Suppressor macrophage treated with lipopolysaccharide for 1 hour (primary cell): ENCODE measurements at places on chromosomes 13 and 19.

GRCh38 chr13:113454936-113455335 is 1.6 kb upstream of the ADPRHL1 start:
- DNase-seq: no peak

GRCh38 chr13:48333976-48334375 is 30.4 kb downstream of the RB1 start:
- DNase-seq: no peak

GRCh38 chr13:79285159-79285558 is 120.9 kb downstream of the RBM26 start:
- no peak for DNase-seq

- DNase-seq: no peak
Measured at GRCh38 chr13:102139626-102140025, 262.2 kb downstream of the FGF14 start.

DNA sequence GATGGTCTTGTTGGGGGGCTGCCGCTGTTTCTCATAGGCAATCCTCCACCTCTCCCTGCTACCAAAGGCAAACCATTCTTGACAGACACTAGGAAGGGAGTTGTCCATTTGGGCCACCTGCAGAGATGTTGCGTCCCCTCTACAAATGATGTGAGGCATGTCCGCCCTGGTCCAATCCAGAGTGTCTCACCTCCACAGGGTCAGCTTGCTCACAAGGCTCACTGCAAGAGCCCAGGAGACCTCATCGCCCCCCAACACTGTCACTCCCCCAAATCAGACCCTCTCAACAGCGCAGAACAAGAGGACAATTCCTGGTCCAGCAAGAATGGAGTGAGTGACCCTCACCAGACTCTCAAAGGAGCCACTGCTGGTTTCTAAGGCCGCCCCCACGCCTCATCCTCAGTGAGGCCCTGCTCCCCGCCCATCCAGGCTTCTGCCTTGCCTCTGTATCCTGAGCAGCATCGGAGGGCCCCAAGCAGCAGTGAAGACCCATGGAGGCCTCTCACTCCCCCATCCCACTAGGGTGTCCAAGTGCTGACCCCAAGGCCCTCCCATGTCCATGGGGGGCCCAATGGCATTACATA is 6.5 kb downstream of the HNRNPL start:
- no peak for DNase-seq

DNA sequence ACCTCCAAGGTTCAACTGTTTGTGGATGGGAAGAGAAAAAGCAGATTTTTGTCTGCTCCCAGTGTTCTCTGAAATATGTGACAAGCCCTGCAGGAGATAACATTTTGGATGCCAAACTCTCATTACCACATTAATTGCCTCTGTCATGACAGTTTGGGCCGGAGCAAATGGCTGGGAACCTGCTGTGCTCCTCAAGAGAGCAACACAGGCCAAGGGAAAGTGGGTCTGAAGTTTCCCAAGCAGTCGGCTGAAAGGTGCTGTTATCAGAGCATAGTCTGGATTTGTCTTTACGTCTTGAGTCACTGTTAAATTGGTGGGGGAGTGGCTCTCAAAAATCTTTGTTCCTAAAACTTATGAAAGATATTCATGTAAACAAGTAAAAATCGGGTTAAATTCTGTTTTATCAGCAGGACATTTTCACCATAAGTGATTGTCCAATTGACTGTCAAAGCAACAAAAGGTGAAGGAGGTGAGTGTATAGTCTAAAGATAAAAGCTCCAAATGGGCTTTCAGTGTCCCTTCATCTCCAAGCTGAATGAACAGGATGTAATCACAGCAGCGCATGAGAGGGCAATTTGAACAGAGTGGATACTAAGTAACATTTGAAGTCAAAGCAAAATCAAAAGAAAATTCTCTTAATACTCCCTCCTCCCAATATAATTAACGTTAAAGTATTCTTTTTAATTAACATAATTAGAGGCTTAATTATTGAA is 844.8 kb downstream of the PCDH17 start:
- DNase-seq: no peak

- no peak for DNase-seq
Measured at GRCh38 chr19:9953802-9954542, 17.7 kb upstream of the OLFM2 start.

DNA sequence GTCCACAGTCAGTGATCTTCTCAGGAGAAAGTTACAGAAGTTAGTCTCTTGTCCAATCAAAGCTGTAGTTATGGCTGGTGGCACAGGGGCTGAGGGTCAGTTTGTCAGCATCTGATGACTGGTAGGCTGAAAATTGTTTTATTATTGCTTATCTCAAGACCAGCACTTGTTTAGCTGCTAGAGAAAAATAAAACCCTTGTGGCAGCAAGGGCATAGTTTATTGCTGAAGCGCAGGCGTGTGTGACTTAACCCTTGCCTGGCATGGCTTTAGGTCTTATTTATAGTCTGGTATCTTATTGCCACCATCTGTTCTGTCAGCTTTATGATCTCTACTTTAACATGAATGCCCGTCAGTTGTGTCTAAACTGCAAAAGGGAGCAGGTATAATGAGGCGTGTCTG is 154.7 kb downstream of the USP12 start:
- no peak for DNase-seq

GRCh38 chr13:60178327-60178726 is 14.6 kb upstream of the DIAPH3 start:
- no peak for DNase-seq

- DNase-seq: no peak
Measured at GRCh38 chr19:32720216-32720935, 809 bp downstream of the TDRD12 start.

DNA sequence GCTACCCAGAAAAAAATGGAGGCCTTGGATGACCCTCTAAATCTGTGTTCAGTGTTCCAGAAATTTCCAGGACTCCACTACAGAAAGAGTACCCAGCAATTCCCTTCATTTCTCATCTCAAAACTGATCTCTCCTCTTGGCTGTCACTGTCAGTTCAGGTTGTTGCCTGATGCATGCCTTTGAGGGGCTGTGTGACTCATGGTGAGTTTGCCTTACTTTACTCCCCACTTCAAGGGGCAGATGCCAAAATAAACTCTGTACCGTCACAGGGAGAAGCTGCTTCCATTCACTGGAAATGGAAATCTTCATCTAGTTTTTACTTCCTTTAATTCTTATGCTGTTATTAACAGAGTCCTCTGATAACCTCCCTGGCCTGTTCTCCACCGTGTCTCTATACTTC is 1075.0 kb downstream of the DIAPH3 start:
- DNase-seq: no peak

GRCh38 chr13:72839831-72840426 is 58.0 kb downstream of the PIBF1 start:
- DNase-seq: peak; percentile 46

DNA sequence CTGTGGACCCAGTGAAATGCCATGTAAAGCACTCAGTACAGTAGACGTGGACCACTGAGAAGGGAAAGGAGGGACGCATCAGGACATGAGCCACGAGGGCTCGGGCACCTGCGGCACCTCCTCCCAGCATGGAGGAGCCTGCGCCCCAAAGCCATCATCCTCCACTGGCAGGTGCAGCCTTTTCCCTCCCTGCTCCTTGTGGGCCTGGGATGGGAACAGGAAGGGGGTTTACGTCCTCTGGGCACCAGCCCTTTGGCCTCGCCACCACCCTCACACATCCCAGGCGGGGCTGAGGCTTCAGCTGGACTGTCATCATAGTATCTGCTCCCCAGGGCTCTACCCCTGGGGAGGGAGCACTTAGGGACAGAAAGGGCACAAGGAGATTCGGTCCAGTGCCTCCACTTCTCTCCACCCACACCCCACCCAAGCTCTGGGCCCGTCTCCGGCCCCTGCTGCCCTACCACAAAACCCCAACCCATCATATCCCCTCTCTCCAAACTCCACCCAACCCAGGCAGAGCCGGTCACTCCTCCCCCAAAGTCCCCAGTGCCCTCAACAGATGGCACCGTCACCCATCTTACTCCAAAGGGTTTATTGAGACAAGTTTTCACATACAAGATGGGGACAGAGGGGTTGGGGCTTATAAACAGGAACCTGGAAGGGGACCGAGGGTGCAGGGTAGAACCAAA is 2.2 kb upstream of the PRKD2 start:
- no peak for DNase-seq

GRCh38 chr13:48448959-48449614 is 36.2 kb upstream of the LPAR6 start:
- peak; percentile 90 for DNase-seq

- DNase-seq: peak; percentile 94
Measured at GRCh38 chr19:35742121-35742724, at the start of gene IGFLR1. Gene IGFLR1 (minus strand): TSS chr19:35742452. CDS start chr19:35741180, 1,272 bp downstream.

- DNase-seq: no peak
Measured at GRCh38 chr19:31616031-31616430, 266.8 kb upstream of the TSHZ3 start.

DNA sequence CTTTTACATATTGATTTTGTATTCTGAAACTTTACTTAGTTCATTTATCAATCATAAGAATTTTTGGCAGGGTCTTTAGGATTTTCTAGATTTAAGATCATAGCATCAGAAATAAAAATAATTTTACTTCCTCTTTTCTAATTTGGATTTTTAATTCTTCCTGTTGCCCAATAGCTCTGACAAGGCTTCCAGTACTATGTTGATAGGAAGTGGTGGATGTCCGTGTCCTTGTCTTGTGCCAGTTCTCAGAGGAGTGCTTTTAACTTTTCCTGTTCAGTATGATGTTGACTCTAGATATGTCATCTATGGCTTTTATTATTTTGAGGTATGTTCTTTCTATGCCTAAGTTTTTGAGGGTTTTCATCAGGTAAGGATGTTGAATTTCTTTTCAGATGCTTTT is 7.7 kb upstream of the KIR2DL4 start:
- peak; percentile 41 for DNase-seq

GRCh38 chr13:97911311-97912138 is 42.0 kb upstream of the IPO5 start:
- no peak for DNase-seq

- peak; percentile 88 for DNase-seq
Measured at GRCh38 chr13:100573121-100573520, 15.5 kb downstream of the GGACT start.

DNA sequence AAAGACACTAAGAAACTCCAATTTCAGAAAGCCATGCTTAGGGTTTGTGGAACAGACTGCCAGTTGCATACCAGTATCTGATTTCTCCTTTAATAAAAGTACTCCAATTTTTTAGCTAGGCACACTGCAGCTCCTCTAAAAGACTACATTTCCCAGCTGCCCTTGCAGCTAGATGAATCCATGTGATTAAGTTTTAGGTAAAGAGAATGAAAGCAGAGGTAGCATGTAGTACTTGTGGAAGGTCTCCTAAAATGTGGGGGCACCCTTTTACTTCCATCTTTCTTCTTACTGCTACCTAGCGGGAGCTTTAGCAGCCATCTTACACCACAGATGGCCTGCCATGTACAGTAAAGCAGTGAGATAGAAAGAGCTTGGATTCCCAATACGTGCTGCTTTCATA is 33.0 kb upstream of the TSC22D1 start:
- DNase-seq: no peak

DNA sequence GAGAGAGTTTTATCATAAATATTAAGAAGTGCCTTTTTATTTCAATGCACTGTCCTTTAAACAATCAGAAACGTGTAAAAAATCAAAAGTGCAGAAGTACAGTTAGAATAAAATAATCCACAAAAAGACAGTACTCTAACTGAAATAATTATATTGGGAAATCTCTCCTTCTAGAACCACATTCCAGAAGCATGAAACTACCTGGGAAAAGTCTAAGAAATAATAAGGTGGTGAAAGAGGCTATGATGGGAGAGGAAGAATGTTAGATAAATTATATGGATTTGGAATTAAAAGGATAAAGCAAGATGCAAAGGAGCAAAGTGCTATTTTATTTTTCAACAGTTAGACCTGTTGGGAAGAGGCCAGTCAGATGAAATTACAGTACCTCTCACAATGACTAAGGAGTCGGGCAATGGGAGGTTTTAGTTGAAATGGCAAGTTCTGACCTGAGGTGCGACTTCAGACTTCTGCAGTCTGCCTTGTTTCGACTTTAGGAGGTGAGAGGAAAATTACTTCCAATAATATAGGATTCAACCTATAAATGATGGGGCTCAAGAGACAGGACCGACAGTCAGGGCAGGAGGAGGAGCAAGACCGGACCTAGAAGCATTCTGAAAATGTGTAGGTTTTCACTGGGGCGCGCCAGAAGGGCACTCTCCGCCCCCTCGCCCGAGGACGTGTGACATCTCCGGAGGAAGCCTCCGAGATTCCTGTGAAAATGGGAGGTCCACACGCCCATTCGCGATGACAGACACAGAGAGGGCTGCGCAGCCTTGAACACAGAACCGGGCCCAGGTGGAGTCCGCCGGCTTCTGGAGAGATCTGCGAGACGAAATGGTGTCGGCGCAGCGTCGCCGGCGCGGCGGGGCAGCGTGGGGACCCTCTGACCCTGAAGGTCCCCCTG is 717 bp downstream of the SPRYD7 start:
- DNase-seq: peak; percentile 78

DNA sequence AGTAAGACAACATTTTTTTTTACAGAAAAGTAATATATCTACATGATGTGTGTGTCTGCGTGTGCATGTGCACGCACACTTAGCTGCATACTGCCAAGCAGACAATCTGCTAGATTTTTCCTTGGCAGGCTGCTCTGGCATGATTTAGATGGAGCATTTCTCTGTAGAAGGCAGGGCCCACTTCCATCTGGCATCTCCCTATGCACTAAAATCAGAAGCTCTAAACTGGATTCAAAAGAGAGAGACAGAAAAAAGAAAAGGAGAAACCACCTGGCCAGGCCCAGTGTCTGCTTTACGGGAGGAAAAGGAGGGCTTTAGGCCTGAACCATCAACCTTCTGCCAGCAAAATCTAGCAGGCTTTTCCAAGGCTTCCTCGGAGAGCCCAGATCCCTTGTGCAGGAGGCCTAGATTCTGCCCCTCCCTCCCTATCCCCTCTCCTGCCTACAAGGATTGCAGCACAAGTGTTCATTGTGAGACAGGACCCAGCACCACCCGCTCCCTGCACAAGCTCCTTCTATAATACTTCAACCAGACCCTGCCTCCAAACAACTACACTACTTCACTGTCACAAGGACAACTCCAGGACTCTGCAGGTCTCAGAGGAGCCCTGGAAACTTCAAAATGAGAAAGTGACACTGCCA is 99.3 kb downstream of the DOCK9 start:
- no peak for DNase-seq

- DNase-seq: no peak
Measured at GRCh38 chr13:44426461-44426860, 52.8 kb downstream of the SERP2 start.

- no peak for DNase-seq
Measured at GRCh38 chr19:38193445-38193844, 30.6 kb downstream of the DPF1 start.

GRCh38 chr13:50152224-50152623 is 137.0 kb downstream of the KCNRG start:
- DNase-seq: no peak
